ENCODE measurements at places on chromosomes 11 and 22.

DNA sequence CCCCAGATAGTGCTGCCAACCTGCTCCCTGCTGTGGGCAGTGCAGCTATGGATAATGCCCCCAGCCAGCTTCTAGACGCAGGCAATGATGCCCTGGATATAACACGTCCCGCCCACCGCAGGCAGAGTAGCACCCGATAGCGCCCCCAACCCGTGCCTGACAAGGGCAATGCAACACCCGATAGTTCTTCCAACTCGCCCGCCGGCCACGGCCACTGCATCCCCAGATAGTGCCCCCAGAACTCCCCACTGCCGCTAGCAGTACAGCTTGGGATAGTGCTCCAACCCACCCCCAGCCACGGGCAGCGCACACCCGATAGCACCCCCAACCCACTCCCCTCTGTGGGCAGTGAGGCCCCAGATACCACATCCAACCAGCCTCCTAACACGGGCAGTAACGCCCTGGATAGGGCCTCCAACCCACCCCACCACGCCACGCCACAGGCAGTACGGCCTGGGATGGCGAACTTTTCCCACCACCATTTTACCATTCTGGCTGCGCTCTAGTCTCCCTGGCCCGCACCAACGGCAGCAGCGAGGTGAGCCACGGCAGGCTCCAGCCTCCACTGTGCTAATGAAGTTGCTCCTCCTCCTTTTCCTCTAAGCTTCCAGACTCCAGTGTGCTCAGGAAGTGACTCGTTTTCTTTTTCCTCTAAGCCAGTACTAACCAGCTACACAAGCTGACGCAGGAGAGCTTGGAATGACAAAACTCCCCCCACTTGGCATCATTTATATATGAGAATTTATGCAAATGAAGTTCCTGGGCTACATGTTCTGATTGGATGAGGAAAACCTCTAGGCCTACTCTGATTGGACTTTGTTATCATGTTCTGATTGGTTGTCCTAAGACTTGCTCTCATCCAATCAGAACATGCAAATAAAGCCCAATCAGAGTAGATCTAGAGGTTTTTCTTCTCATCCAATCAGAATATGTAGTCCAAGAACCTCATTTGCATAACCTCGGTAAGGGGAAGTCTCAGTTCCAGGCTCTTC lies 3.0 kb upstream of the RFPL3 start:
- no peak for DNase-seq

GRCh38 chr11:8313504-8314090 lies 49.9 kb upstream of the LMO1 start:
- DNase-seq = no peak

DNA sequence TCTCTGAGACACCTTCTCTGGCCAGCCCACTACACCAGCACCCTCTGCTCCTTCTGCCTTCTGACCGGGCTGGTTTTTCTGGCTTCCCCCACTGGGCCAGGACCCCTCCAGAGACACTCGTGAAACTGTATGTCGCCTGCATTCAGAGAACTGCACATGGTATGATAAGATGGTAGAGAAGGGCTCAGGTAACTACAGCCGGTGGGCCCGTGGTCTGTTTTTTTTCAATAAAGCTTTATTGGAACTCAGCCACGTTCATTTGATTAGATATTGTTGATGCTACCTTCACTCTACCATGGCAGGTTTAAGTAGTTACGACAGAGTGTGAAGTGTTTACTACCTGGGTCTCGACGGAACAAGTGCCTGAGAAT lies 514.0 kb downstream of the TBC1D22A start:
- DNase-seq = no peak

GRCh38 chr22:29632672-29633071 lies 29.2 kb downstream of the NF2 start:
- no peak for DNase-seq

GRCh38 chr11:1515082-1516060 lies 28.8 kb upstream of the MOB2 start:
- DNase-seq = peak; percentile 92

DNA sequence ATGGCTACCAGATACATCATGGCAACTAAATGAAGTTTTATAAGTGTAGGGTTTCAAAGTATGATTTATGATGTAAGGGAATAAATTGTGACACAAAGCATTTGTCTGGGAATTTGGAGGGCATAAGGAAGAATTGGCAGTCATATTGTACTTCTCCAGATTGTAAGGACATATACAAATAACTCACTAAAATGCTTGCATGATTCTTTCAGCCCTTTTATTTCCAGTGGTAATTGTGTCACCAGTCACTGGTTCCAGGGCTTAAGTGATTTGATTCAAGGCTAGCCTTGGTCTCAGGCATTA lies 299.4 kb upstream of the ANO5 start:
- DNase-seq = no peak

DNA sequence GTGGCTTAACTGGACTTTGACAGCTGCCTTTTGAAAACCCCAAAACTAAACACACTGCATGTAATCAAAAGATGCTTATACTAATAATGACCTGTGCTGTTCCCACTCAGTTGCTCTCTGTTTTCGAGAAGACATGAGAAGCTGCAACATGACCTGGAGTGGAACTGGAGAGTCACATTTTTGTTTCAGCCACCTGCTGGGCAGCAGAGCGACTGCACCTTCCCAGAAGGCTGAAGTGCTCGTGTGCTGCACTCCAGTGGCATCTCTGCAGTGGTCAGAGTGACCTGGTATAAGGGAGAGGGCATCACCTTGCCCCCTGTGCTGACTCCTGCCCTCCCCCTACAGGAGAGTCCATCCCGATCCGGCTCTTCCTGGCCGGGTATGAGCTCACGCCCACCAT lies 8.6 kb downstream of the THYN1 start:
- no peak for DNase-seq

DNA sequence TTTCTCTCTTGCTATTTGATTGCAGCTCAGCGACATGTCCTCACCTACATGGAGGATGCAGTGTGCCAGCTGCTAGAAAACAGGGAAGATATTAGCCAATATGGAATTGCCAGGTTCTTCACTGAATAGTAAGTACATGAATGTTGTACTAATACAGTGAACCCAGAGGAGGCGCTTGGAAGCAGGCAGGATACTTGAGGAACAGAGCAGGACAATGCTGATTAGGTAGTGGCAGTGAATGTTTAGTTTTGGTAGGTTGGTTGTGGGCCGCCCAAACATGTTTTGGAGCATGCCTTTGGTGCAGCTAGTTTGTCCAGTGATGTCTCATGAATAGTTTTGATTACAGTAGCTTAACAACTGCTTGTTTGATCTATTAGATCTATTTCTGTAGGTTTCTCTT lies 50.6 kb downstream of the CSTPP1 start:
- DNase-seq = no peak

GRCh38 chr11:36395978-36396736 lies 100.1 kb downstream of the PRR5L start:
- DNase-seq = no peak

DNA sequence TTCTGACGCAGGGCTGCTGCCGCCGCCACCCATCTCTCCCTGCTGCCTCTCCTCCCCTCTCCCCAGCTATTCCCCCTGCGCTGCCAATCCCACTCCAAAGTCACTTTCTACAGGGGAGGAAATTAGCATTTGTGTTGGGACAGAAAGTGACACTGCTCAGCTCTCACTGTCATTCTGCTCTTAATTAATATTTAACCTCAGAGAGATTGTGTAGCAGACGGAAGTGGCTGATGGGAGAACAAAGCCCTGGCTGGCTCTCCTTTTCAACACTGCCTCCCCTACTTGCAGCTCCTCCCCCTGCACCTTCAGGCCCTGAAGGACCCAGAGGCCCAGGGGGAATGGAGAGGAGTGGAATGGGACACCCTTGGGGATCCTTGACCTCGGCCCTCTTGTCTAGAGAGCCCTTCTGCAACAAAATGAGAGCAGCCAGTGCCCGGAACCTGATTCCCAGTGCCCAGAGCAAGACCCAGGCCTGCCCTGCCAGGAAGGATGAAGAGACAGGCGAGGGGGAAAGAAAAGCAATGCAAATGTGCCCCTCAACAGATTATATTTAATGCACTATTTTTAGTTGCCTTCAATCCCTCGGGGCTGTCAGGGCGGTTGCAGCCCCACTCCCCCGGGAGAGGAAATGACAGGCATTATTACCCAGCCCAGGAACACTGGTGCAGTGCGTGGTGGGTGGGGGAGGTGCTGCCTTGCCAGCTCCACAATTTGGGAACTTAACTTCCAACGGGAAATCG lies 14.6 kb upstream of the NRGN start:
- DNase-seq = no peak

DNA sequence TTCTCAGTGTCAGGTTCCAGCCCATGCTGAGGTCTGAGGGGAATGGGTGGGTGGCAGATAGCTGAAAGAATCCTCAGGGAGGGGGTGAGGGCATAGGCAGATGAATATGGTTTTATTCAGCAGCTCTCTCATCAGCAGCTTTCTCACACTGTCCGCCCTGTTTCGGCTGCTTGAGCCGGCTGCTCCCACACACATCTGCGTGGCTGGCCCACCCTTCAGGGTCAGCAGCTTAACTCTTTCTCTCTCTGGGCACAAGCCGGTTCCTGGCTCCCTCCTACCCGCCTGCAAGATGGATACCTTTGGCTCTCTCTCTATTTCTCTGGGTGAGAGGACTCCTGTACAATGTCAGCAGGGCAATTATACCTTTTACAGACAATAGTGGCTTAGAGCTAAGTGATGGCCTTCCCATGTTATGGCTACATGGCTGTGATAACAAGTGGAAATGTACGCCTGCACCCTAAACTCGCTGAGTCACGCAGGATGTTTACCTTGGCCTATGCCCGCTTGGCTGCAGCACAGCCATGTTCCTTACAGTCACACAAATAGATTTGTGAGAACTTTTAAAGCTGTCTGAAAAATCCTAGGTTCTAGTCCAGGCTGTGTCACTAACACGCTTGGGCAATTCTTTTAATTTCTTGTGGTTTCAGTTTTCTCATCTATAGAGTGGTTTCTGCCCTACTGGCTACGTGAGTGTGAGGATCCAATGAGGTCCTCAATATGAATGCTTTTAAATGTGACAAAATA lies 4.1 kb downstream of the MMP20 start:
- DNase-seq = no peak

DNA sequence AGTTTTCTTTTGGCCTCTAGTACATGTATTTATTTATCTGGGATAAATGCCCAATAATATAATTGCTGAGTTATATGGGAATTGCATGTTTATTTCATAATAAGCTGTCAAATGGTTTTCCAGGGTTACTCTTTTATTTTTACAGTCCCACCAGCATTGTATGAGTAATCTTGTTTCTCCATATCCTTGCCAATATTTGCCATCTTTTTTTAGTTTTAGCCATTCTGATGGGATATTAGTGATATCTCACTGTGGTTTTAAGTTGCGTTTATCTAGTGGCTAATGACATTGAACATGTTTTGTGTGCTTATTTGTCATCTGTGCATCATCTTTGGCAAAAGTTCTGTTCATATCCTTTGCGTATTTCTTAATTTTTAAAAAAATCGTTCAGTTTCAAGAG lies 372.8 kb upstream of the CCDC179 start:
- no peak for DNase-seq

- DNase-seq = peak; percentile 3
These were observed 22.9 kb downstream of the TNKS1BP1 start for GRCh38 chr11:57301711-57302423.

DNA sequence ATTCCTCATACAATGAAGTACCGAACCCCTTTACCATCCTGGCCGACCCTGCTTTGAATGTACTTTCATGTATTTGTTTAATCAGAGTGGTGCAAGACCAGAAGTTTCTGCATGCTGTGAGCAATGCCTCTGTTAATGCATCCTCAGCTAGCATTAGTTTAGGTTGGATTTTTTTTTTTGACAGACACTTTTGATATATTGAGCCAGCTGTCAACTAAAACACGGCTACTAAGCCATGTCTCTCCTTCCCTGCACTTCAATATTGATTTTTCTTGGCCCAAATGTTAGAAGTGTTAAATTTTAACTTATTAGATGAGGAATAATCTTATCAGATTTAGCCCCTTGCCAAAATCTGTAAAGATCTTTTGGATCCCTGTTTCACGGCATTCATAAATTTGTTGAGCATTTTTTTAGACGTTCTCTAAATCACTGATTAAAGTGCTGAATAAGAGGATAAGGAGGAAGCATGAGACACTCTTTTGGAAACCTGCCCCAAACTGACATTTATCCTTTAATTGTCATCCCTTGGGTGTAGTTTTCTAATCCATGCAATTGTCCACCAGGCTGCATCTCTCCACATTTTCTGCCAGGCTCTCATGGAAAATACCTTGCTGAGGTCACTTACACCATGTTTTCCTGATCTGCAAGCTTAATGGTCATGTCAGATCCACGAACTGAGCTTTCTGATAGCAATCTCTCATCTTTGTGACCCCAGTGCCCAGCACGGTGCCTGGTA lies 130.7 kb downstream of the FEZ1 start:
- no peak for DNase-seq

GRCh38 chr22:24433828-24434470 lies 6.5 kb downstream of the ADORA2A start:
- DNase-seq = no peak

DNA sequence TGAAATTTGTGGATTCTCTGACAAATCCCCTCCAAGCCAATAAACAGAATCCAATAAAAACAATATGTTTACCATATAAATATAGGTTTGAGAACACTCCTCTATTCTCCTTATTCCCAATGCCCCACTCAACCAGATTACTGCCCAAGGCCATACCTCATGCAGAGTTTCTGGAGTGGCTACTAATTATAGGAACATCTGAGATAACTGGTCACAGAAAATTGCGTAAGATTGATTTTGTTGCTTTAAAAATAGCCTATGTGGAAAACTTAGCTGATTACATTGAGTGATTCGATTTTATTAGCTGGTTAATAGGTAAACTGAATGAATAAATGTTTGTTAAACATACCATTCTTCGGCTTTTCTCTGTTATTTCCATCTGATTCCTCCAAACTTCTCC lies 48.0 kb downstream of the ME3 start:
- DNase-seq = no peak

GRCh38 chr22:41998361-41999261 lies at the start of gene WBP2NL:
WBP2NL (plus strand) TSS chr22:41998788; CDS start chr22:41998819, 31 bp downstream.
- peak; percentile 76 for DNase-seq

- DNase-seq = no peak
These were observed 29.5 kb downstream of the TRIOBP start for GRCh38 chr22:37726241-37726887.

GRCh38 chr11:76248210-76248609 lies 41.9 kb upstream of the WNT11 start:
- DNase-seq = no peak

DNA sequence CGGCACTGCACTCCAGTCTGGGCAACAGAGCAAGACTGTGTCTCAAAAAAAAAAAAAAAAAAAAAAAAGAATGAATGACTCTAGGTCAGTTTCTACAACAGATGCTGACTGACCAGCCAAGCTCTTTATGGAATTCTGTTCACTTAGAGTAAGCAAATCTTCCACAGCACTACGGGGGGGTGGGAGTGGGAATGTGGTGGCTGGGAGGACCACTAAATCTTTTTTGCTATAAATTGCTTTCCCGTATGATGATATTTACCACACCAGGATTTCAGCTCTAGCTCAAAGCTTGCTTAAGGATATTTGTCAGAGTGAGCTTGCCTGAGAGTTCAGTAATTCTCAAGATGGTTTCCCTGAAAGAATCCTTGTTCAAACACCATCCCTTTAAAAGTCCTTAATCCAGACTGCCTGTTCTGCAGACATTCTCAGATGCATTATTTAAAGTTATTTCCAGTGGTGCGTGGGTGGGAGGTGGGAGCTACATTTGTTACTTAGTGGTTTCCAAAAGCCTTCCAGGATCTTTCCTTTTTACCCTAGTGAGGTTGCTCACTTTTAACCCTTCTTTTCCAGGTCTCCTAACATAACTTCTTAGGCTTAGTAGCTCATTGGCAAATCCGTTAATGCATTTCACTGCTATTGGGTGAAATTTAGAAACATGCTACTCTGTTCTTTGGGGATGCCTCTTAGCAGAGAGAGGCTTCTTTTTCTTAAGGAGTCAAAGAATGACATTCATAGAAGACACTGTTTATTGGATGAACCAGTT lies 65.9 kb downstream of the UBASH3B start:
- DNase-seq = no peak

GRCh38 chr11:16603890-16604793 lies 134.3 kb upstream of the C11orf58 start:
- peak; percentile 37 for DNase-seq
